ENCODE measurements at places on chromosomes 5 and 9. TPM values are rescaled to one million over a fixed set of nuclear protein-coding genes. Genes with fewer than 3 reads are reported as not detected.

DNA sequence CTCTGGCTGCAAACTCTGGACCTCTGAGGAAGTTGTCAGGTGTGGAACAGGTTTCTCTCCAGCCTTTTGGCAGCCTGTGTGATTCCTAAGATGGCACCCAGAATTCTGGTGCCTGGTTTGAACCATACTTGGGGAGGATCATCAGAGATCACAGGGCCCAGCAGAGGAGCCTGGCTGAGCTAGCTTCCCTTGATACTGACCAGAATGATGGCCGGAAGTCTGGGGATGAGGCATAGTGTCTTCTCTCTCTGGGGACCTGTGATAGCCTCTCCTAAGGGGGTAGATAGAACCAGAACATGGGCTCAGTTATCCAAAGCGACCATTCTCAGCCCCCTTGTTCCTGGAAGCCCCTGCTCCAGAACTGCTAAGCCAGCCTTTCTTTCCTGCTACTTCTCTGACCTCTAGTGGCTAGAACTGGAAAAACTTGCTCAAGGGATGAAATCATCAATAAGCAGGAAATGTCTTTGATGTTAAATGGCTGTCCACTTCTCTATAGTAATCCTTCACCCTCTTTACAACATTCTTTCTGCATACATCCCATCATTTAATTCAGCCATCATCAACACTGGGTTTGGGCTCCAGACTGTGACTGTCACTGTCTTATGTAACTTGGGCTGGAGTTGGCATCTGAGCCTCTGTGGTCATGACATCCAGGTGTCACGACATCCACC, 55.1 kb downstream of the C9orf152 start:
- no peaks in the 10 kb centered on the region for H3K27me3 ChIP-seq
- no peak overlapping the region for H3K4me3 ChIP-seq
- peaks cover 7% of the 10 kb centered on the region for H3K36me3 ChIP-seq
- DNase-seq = no peak

DNA sequence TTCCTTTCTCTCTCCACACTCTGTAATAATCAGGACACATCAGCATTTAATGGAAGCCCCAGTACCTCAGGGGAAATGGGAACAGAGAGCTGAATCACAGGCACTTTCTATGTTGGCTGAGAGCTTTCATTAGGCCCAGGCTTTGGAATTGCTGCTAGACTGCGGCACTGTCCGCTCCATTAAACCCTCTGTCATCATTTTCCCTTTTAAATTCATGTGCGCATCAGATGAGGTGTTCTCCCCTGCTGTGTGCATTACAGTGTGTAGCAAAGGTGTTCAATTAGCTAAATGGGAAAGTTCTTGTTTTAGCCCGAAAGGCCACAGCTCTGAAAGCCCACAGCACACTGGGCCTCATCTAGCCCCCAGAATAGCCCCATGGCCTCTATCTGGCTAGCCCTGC, 133.6 kb downstream of the SV2C start:
- no peaks in the 10 kb centered on the region for H3K4me1 ChIP-seq
- H3K27ac ChIP-seq = no peak overlapping the region
- H3K36me3 ChIP-seq = no peaks in the 10 kb centered on the region

GRCh38 chr5:113749334-113749733, 235.8 kb downstream of the YTHDC2 start:
- H3K27me3 ChIP-seq = no peaks in the 10 kb centered on the region
- no peaks in the 10 kb centered on the region for H3K4me1 ChIP-seq
- H3K4me3 ChIP-seq = no peak overlapping the region

The PRLR gene
- total RNA-seq = 0.25 TPM

The C8G gene
- total RNA-seq = 3.4 TPM

The ENTPD2 gene
- total RNA-seq = 0.28 TPM
